ENCODE measurements at places on chromosomes 12 and 14. TPM values are rescaled to one million over a fixed set of nuclear protein-coding genes. Genes with fewer than 3 reads are reported as not detected.

The TMPRSS12 gene
- total RNA-seq, result not detected

The MYF6 gene
- not detected for total RNA-seq

The CD4 gene
- 27.1 TPM for total RNA-seq

- H3K36me3 ChIP-seq, result no peaks in the 10 kb centered on the region
- no peaks in the 10 kb centered on the region for H3K27me3 ChIP-seq
- no peak overlapping the region for H3K27ac ChIP-seq
- H3K4me1 ChIP-seq, result no peaks in the 10 kb centered on the region
- no peak overlapping the region for H3K4me3 ChIP-seq
- DNase-seq, result no peak
These were observed 106.9 kb upstream of the PTPRB start for GRCh38 chr12:70744178-70744577.

DNA sequence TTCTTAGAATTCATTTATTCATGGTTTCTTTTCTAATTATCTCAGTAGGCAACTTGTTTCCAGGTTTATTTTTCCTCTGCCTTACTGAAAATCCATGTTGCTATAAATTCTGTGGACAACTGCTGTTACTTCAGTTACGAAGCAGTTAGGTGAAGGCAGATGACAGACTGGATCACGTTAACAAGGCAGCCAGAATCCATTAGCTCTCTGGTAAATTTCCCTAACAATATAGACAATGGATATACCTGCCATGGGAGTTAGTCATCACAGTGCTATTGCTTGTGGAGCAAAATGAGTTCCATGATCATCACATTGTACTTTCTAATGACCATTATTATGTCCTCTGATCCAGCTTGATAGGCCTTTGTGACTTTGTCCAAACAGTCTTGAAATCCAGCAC lies 291.5 kb downstream of the NELL2 start:
- H3K4me1 ChIP-seq, result no peaks in the 10 kb centered on the region
- no peak overlapping the region for H3K4me3 ChIP-seq
- no peak for DNase-seq
- H3K36me3 ChIP-seq, result no peaks in the 10 kb centered on the region

DNA sequence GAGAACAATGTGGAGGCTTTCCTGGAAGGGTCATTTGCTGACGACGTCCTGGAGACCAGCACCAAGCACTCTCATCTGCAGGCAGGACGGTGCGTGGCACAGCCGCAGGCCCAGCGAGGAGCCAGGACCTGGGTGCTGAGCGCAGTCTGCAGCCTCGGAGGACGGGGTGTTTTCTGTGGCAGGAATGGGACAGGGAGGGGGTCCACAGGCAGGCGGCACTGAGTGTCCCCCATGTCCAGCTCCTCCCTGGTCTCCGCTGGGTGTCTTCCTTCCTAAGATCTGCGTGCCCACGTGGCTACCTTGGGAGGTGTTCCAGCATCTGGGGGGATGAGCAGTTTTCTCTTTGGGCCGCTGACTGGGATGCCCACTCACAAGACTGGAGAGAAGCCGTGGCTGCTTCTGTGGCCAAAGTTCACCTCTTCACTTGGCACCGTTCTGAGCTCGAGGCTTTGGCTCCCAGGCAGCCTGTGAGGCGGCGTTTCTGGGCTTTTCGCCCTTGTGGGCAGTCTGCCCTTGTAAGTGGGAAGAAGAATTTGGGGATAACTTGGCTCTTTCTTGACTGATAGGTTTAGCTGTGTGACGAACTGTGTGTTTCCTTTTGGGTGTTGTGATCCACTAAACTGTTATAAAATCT lies 72.2 kb downstream of the NOC4L start:
- H3K4me1 ChIP-seq, result peaks cover 9% of the 10 kb centered on the region
- no peak overlapping the region for H3K4me3 ChIP-seq
- no peaks in the 10 kb centered on the region for H3K36me3 ChIP-seq
- DNase-seq, result no peak
- no peak overlapping the region for H3K27ac ChIP-seq
- no peaks in the 10 kb centered on the region for H3K27me3 ChIP-seq

Measured in upper lobe of left lung (tissue), 6 donors.